ENCODE measurements at places on chromosomes 4 and X.

GRCh38 chr4:56681853-56682525, 893 bp upstream of the HOPX start:
- DNase-seq = no peak

DNA sequence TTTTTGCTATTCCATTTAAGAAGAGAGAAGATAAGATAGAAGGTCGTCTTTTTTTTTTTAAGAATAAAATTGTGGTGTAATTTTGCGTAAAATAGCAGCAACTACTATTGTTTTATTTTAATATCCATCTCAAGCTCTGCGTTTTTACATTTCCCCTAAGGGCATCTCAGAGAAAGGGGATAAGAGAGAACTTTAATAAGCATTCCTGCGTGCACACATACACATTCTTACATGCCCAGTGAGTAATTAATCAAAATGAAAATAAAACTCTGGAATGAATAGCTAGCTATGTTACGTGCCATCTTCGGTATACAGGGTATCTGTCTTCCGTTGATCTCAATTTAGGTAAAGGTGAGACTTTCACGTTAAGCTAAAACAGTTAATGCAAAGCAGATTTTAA, 200.3 kb upstream of the TENM3 start:
- peak; percentile 77 for DNase-seq

DNA sequence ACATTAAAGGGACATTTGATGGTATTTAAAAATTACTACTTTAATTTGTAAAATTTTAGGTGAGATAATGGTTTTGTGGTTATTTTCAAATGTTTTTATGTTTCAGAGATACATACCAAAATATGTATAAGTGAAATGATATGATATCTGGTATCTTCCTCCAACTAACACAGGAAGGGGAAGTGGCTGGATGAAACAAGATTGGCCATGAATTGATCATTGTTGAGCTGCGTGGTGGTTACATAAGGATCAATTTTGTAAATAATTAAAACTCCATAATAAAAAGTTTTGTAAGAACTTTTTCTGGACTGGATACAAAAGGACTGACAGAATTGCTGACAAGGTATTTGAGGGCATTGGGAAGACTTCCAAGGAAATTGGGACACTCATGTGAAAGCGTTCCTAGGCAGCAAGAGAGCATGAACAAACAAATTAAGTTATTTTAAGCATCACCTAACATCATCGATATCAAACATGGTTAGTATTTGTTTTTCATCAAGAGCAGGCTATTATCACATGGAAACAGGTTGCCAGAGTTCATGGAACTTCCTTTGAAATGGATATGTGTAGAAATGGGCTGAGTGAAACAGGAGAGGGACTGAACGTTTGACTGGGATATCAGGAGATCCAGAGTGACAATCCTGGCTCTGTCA, 4.4 kb upstream of the PGM2 start:
- DNase-seq = no peak

GRCh38 chr4:93743022-93743421, 85.5 kb upstream of the ATOH1 start:
- DNase-seq = no peak

- no peak for DNase-seq
Observed at GRCh38 chr4:87229979-87230378, 9.6 kb upstream of the KLHL8 start.

- peak; percentile 91 for DNase-seq
Observed at GRCh38 chr4:140037353-140038030, 116.5 kb downstream of the MAML3 start.

DNA sequence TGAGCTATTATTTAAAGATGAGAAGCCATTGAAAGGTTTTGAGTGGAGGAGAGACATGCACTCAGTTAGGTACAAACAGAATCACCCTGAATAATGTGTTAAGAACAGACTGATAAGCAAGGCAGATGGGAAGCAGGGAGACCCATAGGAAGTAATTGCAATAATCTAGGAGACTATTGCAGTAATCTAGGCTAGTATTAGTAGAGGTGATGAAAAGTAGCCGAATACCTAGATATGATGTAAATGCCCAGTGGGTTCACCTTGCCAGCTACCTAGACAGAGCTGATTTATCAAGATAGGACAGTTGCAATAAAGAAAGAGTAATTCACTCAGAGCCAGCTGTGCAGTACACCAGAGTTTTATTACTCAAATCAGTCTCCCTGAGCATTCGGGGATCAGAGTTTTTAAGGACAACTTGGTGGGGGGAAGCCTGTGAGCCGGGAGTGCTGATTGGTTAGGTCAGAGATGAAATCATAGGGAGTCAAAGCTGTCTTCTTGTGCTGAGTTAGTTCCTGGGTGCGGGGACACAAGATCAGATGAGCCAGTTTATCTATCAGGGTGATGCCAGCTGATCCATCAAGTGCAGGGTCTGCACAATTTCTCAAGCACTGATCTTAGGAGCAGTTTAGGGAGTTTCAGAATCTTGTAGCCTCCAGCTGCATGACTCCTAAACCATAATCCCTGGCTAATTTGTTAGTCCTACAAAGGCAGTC, 427.5 kb downstream of the RPA4 start:
- no peak for DNase-seq

- DNase-seq = no peak
Observed at GRCh38 chrX:75067931-75068330, 88.2 kb downstream of the ABCB7 start.

DNA sequence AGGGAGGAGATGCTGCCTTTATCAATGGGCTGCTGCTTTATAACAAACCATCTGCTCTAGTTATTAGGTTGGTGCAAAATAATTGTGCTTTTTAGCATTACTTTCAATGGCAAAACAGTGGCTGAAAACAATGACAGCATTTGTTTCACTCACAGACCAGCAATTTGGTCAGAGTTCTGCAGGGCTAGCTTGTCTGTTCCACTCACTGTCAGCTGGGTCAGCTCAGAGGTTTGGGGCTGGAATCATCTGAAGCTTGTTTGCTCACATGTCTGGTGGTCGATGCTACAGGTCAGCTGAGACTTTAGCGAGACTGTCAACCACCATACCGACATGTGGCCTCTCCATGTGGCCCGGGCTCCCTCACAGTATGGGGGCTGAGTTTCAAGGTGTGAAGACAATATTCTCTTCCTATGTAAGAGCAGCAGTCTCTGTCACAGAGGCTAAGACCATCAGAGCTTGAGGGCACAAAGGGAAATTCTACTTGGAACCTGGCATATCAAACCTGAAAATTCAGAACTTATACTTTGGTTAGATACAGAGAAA, 81.3 kb upstream of the LIMCH1 start:
- no peak for DNase-seq

DNA sequence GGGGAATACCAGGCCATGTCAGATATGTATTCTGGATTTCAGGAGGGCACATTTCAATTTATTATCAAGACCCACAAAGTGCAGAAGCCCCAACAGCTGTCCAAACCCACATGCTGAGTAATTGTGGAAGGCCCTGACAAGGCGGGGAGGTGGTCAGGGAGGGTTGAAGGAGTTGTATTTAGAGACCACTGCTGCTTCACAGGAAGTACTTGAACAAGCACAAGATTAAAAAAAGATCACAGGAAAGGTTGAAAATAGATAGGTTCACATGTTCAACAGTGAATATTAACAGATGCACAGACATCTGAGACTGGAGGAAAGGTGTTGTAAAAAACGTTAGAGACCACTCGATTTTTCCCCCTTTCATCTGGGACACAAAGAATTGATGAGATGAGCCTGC, 17.9 kb downstream of the ATP8A1 start:
- no peak for DNase-seq

GRCh38 chrX:14802943-14803710, 69.7 kb downstream of the FANCB start:
- DNase-seq = peak; percentile 39

DNA sequence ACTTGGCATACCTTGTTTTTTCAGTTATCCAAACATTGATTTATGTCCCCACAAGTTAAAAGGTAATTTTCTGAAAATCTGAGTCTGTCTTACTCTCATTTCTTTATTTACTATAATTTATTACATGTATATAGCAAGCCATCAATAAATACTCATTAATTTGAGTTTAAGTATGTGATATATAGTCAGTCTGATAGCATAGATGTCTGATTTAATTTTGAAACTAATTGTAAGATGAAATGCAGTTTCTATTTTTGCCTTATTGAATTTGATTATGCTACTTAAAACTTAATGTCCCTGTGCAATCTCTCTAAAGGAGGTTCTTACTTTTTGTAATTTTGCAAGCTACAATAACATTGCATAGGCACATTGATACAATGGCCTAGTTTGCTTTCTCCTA, 2418.6 kb downstream of the ARAP2 start:
- no peak for DNase-seq

- DNase-seq = peak; percentile 56
Observed at GRCh38 chrX:76253432-76253831, 80.6 kb downstream of the PBDC1 start.

DNA sequence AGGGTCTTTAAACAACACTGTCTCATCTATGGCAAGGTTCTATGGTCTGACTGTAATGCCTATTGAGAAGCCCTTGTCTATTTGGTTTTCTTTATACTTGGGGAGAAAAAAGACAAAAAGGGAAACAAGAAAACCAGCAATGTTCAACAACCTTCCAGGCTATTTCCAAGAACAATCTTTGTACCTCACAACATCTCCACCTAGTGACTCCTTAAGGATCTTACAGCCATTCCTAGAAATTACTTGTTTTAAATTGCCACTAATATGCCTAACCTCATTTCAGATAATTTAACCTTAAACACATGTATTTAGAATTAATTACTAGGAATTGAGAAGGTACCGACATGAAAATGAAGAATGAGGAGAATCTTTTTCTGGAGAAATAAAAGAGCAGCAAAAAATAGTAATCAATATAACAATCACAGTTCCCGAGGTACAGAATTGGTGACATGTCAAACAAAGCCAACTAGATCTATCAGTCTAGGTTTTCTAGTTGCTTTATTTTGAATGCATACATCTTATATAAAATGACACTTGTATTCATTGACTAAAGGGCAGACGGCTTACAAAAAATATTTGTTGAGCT, 1.6 kb upstream of the RBM46 start:
- DNase-seq = peak; percentile 39

- DNase-seq = no peak
Observed at GRCh38 chrX:72634331-72634730, 61.7 kb upstream of the HDAC8 start.

- peak; percentile 26 for DNase-seq
Observed at GRCh38 chrX:46381630-46382029, 163.6 kb downstream of the ZNF674 start.

GRCh38 chrX:50973199-50973598, 62.7 kb downstream of the BMP15 start:
- DNase-seq = no peak

- DNase-seq = no peak
Observed at GRCh38 chr4:180422989-180423711, 1820.1 kb upstream of the TENM3 start.

GRCh38 chr4:112523008-112523721, 7.2 kb upstream of the NEUROG2 start:
- DNase-seq = no peak

- no peak for DNase-seq
Observed at GRCh38 chr4:26131711-26132110, 189.1 kb upstream of the RBPJ start.

- DNase-seq = no peak
Observed at GRCh38 chr4:24537025-24537424, 47.3 kb downstream of the DHX15 start.

DNA sequence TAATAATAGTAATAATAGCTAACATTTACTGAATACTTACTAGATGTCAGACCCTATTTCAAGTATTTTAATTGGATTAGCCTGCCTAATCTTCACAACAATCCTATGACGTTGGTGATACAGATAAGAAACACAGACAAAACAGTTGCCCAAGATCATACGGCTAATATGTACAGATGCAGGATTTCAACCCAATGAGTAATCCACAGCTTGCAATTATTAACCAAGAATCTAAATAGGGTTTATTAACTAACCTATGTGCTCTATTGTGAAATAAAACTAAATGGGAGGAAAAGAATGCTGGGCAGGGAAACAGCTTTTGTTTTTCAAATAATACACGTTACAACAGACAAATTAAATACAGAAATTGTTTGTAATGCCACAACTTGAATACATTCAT, 23.4 kb downstream of the FBXO8 start:
- DNase-seq = peak; percentile 69
